ENCODE measurements at places on chromosomes 11 and 22.
A peak's percentile ranks its signal among the peaks of the same experiment; 100 is the strongest.

GRCh38 chr22:28935713-28936112, 52.3 kb downstream of the ZNRF3 start:
- no peak for DNase-seq

DNA sequence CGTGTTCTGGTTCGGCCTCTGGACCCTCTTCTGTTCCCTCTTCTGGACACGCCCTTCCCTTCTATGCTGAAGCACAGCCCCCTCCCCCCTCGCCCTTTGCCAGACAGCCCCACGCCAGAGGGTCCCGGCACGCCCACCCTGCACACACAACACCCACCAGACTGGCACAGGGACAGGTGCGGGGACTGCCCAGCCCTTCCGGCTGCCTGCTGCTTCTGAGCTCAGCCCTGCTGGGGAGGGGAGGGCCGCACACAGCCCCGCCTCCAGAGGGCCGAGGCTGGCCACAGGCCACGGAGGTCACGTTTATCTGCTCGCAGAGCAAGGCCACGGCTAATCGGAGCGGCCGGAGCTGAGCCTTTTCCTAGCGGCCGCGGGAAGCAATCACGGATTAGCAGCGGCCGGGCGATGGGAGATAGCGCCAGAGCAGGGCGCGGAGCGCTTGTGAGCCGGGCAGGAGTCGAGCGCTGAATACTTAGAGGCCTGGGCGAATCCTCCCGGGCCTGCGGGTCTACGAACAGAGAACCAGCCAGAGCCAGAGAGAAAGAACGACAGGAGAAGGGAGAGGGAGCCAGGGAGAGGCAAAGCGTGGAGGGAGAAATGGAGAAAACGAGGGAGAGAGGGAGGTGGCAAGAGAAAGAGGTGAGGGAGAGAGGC, 21.5 kb downstream of the OTUB1 start:
- no peak for DNase-seq

- no peak for DNase-seq
Observed at GRCh38 chr22:46500201-46500600, 37.2 kb downstream of the CELSR1 start.

DNA sequence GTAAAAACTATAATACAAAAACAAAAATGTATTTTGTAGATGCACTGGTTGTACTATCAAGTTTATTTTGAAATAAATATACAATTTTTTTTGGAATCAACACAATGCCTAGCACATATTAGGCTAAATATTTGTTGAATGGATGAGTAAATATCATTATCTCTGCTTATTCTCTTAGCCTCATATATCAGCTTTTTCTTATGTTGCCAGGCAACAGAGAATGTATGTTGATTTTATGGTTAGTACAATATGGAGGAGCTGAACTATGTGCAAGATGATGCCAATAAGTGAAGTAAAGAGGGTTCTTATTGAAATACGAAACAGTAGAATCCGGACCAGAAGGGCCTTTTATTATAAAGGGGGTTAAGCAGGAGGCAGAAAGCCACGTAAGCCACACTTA, 94.9 kb downstream of the FAR1 start:
- no peak for DNase-seq

DNA sequence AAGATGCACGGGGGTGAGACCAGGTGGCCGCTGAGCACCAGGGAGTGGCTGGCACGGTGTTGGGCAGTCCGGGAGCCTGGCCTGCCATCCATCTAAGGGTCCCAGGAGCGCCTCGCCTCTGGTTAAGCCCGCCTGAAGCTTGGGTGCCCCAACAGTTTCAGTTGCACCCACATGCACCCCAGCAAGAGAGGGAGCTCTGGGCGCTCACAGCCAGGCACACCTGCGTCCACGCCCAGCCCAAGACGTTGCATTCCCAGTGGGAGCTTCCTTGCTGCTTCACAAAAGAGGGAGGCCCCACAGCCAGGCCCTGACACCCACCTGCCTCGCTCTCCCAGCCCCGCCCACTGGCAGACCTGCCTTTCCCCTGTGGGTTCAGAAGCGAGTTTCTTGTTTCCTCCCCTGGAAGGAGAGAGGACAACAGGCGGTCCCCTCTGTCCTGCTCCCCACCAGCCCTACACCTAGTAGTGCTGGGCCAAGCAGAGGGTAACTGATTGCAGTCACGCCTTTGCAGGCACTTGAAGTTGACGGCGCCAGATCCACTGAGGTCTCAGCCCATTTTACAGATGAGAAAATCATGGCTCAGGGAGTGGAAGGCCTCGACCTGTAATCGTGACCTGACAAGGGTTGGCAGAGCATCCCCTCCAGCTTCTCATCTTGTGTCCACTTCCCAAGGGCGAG, 35.4 kb downstream of the OSBPL5 start:
- no peak for DNase-seq

GRCh38 chr22:37231406-37232139, 12.5 kb downstream of the RAC2 start:
- DNase-seq: no peak

GRCh38 chr11:30453705-30454104, 130.8 kb downstream of the ARL14EP start:
- DNase-seq: no peak

DNA sequence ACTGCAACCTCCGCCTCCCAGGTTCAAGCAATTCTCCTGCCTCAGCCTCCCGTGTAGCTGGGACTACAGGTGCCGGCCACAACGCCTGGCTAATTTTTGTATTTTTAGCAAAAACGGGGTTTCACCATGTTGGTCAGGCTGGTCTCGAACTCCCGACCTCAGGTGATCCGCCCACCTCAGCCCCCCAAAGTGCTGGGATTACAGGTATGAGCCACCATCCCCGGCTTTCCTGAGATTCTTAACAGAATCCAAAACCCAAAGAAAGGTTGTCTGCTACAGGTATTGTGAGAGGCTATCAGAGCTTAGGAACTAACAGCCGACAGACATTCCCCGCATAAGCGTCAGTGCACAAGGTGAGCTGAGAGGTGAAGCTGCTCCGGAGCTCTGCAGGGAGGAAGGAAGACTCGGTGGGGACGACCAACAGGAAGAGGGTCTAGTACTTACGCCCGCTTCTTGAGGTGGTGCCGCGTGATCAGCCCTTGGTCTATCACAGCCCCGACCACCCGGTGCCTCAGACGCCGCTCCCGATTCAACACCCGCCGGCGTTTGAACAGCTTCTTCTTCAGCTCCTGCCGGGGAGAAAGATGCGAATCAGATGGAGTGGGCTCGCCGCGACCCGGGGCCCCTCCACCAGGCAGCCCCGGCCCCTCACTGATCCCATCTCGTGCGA, 470 bp downstream of the C11orf98 start:
- DNase-seq: peak; percentile 40

Data from NCI-H1694 treated with DMSO at 0.1 percent for 48 hours (cell line).